ENCODE measurements at places on chromosomes 7 and 10.

GRCh38 chr7:78023191-78023590 is 224.6 kb downstream of the PHTF2 start:
- DNase-seq, result no peak

DNA sequence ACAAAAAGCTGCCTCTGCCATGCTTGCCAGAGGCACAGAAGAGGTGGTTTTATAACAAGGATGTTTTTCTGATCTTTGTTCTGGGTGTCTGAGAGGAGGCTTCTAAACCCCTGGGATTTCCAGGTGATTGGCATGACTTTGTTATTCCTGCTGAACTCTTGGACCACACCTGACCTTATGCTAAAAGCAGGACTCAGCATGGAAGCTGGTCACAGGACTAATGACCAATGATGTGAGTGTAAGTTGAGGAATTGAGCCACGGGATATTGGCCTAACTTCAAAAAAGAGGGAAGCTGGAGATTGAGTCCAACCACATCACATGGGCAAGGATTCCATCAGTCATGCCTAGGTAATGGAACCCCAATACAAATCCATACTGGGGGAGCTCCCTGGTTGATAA is 437.9 kb downstream of the POM121L12 start:
- no peak for DNase-seq

DNA sequence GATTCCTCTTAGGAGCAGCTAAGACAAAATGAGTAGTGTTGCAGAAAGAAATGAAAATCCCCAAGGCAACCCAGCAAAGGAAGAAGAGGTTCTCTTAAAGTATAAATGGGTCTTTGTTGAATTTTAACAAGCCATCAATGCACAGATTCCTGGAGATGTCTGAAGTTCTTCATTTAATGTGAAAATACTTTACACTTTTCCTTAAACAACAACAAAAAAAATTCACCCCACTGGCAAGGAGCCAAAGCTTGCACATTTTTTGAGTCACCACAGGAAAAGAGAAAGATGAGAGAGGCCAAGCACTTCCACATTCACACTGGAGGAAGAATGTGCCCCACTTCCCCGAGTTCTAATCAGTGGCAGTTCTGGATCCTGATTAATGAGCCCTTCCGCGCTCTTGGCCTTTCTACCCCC is 286.4 kb upstream of the MEOX2 start:
- peak; percentile 43 for DNase-seq

DNA sequence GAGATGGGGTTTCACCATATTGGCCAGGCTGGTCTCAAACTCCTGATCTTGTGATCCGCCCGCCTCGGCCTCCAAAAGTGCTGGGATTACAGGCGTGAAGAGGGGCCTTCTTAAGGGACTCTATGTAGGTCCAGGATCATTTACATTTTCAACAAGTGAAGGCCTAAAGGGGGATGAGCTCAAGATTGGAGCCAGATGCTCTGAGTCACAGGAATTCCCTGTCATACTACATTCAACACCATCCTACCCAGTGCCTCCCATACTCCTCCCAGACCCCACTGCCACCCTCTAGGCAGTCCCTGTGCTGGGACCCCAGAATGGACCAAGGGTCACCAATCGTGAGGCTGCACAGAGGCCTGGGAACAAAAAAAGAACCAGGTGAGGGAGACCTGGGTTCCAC is 29.9 kb downstream of the CYTH3 start:
- DNase-seq, result peak; percentile 52

DNA sequence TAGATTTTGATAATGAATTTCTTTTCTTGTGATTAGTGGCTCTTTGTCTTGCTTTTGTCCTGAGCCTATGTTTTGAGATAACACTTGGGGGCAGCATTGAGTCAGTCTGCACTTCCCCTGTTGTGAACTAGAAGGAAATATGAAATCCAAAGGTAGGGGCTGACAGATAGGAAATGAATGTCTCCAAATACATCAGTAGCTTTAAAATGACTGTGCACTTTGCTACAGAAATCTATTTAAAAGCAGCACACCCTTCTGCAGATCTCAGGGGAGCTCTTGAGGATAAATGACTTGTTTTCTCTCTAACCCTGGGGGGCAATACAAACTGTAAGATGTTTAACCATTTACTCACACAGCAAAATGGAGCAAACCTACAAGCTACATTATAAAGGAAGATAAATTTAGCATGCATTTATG is 176.0 kb upstream of the MYO3A start:
- peak; percentile 20 for DNase-seq

- DNase-seq, result peak; percentile 75
Observed at GRCh38 chr10:125064681-125065492, 95.5 kb downstream of the CTBP2 start.

DNA sequence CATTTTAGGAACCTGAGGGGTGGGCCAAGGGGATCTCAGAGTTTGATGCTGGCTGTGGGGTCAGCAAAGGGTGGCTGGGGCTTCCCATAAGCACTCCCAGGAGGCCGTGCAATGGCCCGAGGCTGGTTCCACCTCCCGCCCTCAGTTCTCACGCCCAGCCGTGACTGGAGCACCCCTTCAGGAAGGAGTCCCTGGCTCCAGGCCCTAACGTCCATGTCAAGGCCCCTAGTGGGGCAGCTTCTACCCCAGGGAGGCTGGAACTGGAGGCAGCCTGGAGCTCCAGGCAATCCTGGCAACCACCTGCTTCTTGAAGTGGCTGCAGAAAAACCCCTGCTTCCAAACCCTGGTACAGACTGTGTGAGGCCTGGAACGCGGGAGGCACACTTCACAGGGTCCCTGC is 165.5 kb downstream of the DIP2C start:
- no peak for DNase-seq

DNA sequence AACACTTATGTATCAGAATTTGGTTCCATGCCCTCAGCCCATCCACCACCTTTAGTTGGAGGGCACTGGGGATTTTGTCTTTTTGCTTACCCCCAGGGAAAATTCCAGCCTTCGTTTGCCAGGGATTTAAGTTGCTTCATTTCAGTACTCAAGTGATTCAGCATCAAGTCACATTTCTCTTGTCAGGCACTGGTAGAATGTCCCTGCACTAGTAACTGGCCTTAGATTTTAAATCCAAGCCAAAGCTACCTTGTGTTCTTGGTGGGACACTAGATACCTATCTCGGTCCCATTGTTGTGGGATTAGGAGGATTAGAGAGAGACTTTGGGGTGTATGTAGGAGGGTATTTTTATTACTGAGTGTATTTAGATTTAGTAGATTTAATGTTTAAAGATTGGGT is 613.1 kb downstream of the SUGCT start:
- no peak for DNase-seq

DNA sequence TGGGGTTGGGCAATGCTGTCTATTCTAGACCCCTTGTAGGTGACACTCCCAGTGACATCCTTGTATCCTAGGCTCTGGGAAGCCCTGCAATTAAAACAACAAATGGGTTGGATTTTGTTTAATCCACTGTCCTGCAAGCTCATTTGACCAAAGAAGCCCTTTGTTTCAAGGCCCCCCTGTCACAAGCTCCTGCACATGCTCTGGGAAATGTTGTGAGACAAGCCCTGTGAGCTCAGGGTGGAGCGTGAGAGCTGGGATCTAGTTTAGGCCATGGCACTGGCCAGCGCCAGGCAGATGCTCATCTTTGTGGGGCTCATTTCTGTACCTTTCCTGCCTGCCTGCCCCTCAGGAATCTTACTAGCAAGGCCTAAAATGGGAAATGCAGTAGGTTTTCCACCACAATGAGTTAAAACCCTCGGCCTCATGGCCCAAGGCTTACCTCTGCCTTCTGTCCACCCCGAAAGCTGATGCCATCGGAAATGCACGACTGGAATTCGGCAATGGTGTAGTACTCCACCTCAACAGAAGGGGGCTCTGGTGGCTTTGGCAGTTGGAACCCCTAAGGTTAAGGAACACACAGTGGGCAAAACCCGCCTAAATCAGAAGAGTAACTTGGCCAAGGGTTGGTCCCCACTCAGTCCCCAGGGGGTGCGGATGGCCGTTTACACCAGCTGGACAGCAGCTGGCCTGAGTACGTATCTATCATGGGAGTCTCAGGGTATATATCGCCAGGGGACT is 112.0 kb downstream of the NEURL1 start:
- DNase-seq, result peak; percentile 60

DNA sequence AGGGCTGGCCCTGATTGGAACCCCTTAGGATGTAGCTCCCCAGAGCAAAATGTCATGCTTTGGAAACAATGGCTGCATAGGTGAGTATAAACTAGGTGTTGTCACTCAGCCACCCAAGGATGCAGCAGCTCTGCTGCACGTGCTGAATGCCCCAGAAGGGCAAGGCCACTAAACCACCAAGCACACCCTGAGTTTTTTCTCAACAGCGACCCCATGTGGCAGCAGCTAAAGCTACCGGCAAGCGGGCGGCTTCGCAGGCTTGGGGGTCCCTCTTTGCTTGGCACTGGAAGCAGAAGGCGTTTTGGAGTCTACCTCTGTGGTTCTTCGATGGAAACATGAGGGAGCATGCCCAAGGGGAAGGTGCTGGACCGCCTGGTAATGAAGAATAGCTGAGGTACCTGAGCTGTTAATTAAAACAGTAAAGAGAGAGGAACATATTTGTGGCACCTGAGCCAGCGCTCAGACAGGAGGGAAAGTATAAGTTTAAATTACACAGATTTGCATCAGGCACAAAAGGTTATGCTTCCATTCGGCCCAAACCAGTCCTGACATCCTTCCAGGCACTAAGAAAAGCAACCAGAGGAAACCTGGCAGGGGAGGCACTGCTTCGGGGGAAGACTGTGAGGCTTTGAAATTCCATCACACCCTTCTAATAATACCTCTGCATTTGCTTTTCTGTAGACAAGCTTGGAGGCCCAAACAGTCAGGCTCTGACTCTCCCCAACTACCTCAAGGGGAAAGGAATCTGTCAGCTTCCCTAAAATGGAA is 152.1 kb downstream of the GFRA1 start:
- no peak for DNase-seq

DNA sequence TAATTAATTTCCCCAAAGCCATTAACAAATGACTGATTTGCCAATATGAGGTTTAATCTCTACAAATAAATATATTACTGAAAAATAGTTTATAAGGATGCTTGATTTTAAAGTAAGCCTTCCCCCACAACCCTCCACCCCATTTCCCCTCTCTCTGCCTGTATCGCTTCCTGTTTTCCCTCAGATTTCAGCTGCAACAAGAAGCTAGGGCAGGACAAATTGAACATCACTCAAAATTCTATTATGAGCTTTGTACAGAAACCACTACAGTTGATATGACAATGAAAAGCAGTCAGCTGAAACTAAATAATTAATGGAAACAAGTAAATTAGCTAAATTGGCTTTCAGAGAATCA is 109.0 kb upstream of the SP4 start:
- no peak for DNase-seq

- no peak for DNase-seq
Observed at GRCh38 chr10:5985029-5985428, 7.7 kb upstream of the IL15RA start.

- no peak for DNase-seq
Observed at GRCh38 chr7:40773656-40774055, 638.9 kb downstream of the SUGCT start.

- no peak for DNase-seq
Observed at GRCh38 chr10:127888521-127889312, 4.0 kb downstream of the CLRN3 start.

GRCh38 chr7:13879994-13880686 is 109.3 kb downstream of the ETV1 start:
- DNase-seq, result peak; percentile 60

DNA sequence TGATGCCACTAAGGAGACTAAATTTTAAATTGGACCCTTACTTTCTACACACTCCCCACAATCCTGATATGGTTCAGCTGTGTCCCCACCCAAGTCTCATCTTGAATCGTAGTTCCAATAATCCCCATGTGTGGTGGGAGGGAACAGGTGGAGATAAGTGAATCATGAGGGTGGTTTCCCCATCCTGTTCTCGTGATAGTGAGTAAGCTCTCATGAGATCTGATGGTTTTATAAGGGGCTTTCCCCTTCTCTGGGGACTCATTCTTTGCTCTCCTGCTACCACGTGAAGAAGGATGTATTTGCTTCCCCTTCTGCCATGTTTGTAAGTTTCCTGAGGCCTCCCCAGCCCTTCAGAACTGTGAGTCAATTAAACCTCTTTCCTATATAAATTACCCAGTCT is 18.4 kb upstream of the BET1 start:
- peak; percentile 37 for DNase-seq

DNA sequence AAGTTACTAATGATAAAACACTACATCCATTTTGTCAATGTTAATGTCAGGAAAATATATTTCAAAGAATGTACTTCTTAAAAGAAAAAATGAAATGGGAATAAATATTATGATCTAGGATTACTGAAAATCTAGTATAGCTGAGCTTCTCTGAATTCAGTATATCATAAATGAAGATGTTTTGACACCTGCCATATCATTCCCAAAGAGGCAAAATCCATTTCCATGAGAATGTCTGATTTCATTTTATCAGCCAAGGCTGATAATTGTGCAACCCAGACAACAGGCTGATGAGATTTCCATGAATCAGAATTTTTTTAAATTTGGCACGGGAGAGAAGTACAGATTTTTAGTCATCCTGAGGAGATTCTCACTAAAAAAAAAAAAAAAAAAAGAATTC is 32.5 kb downstream of the ZFAND4 start:
- DNase-seq, result no peak

DNA sequence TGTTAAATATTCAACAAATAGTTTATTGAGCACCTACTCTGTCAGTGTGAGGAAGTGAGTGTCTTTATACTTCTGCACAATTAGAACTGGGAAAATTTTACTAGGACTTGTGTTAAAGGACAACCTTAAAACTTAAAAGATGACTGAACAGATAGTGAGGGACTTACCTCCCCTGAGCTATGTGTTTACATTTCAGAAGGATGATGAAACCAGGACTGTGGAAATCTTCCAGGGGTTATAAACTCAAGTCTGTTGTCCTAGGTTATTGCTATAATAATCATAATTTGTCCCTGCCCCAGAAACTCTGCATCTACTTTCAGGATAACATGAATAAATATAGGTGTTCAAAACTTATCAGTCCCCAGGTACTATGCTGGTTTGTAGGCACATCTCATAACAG is 261.0 kb upstream of the MKLN1 start:
- peak; percentile 87 for DNase-seq

DNA sequence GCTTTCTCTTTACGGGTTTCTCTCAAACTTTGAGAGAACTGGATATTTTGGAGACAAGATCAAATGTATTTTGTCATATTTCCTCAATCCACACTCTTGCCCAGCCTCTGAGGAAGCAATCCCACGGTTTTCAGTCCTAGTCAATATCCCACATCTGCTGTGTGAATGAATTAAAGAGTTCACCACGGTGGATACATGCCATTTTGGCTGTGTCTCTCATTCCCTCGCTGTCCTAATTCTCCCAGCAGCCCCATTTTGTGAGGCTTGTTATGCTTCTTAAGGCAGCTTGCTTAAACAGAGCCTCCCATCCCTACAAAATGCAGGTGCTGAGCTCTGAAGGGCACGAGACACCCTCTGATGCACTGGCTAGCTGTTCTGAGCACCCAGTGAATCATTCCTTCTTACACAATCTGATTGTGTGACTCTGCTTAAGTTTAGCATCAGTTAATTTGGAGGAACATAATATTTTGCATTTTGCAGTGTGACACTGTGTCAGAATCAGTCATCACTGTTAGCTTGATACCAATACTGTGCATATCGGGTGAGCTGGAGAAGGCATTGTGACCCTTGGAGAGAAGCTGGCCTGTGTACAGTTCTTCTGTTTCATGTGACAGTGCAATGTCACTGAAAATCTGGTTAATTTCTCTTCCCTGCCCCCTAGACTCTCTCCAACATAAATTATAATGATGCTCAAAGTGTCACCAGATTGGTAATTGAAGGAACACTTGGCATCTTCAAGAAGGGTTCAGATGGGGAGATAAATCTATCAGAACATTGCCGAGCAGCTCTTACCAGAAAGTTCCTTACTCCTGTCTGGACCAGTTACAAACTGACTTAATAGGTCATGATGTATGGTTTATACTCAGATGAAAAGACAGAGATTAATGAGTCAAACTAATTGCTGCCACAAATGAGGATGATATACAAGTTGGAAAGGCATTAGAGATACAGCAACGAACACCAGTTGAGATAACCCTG is 103.7 kb upstream of the AOAH start:
- no peak for DNase-seq
